Foreskin fibroblast (primary cell): ENCODE measurements at places on chromosomes 3 and 15.

DNA sequence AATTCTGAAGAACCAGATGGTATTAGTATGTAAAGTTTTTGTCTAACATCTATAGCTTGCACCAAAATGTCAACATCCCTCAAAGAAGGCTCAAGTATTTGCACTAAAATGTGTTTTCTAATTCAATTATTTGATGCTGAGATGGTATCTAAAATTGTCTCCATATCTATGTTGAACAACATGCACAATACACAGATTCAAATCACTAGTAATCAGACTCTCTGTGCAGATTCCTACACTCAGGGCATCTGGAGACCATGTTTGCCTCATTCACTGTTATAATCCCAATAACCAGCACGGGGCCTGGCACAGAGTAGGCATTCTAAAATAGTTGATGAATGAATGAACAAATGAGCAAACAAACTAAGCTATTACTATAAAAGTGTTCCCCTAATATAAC lies 2.6 kb downstream of the FILIP1L start:
- DNase-seq, result no peak

- no peak for DNase-seq
Observed at GRCh38 chr15:59591356-59591755, 20.2 kb upstream of the GCNT3 start.

DNA sequence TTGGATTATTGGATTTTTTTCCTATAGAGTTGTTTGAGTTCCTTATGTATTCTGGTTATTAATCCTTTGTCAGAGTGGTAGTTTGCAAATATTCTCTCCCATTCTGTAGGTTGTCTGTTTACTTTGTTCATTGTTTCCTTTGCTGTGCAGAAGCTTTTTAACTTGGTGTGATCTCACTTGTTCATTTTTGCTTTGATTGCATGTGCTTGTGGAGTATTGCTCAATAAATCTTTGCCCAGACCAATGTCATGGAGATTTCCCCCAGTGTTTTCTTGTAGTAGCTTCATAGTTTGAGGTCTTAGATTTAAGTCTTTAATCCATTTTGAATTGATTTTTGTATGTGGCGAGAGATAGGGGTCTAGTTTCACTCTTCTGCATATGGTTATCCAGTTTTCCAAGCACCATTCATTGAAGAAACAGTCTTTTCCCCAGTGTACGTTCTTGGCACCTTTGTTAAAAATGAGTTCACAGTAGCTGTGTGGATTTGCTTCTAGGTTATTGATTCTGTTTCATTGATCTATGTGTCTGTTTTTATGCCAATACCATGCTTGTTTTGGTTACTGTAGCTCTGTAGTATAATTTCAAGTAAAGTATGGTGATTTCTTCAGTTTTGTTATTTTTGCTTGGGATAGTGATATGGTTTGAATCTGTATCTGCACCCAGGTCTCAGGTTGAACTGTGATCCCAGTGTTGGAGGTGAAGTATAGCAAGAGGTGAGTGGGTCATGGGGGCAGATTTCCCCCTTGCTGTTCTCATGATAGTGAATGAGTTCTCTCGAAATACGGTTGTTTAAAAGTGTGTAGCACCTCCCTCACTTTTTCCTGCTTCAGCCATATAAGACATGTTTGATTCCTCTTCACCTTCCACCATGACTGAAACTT lies 46.1 kb upstream of the TNFSF10 start:
- no peak for DNase-seq

DNA sequence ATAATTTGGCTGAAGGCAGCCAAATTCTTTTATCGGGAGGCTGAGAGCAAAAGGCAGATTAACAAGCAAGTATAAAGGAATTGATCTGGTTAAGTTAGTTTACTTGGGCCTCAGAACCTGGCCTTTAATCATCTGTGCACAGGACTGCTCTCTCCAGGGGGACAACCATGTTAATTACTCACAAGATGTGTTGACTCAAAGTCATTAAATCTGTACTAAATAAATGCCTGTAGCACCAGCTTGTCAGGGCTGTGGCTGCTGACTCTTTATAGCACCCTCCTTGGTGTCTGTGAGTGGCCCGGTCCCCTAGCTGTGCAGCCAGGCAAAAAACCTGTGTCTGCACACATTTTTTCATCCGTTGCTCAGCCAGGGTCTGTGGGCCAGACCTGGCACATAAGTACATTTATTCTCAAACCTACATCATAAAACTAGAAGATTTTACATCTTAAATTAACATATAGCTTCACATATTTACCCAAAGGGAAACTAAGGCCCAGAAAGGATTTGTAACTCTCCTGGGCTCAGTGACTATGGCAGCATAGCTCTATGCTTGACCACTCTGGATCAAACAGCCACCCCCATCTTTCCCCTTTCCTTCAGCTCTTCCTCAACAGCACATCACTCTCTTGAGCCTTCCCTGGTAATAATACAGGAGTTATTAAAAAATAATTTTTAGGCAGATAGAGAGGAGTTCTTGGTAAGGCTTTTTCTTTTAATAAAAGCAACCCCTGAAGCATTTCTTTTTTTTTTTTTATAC lies 51.4 kb downstream of the NCEH1 start:
- no peak for DNase-seq

- no peak for DNase-seq
Observed at GRCh38 chr15:61869656-61870055, 190.6 kb downstream of the VPS13C start.

DNA sequence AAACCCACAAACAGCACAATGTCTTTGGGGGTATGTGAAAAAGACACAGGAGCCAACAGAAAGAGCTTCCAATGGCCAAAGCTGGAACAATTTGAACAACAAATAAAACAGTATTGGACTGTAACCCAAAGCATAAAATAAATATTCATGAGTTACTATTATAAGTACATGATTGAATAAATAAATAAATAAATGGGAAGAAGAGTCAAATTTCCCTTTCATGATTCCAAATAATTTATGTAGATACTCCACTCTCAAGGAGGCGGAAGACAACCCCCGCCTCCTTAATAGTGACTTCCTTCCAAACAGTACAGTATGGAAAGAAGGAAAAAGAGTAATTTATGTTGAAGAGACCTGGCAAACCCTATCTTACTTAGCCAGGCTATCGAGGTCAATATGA lies 124.4 kb upstream of the P2RY1 start:
- no peak for DNase-seq

DNA sequence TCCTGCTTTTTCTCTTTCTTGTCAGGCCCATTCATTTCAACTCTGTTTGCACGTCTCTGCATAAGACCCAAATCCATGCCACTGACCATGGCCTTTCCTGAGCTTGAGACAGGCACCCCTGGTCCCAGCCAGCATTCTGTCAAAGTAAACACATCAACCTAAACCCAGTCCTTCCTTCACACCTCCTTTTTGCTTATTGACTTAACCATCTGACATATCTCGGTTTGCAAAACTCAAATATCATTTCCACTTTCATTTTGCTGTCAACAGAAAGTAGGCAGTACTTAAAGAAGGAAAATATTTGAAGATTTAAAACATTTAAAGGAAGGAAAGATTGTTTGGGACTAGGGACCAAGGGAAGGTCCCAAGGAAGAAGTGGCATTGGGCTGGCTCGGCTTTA lies 48.2 kb upstream of the KBTBD8 start:
- no peak for DNase-seq

GRCh38 chr15:38620098-38620497 lies 55.5 kb upstream of the RASGRP1 start:
- no peak for DNase-seq

GRCh38 chr3:104547031-104547430 lies 819.7 kb upstream of the ALCAM start:
- DNase-seq, result no peak

DNA sequence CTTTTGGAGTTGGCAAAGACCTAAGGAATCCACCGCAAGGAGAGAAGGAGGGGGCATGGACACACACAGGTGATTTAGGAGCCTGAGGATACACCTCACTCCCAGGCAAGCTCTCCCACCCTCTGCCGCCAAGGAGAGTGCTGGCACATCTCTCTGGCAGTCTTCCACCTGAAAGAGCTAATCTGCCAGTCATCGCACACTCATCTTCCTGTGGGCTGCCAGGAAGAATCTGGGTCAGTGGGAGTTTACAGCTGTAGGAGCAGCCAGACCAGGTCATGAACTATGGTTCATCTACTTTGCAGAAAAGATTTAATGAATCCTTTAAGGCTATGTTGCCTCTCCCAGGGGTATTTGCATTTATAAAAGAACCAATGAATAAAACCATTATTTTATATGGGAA lies 170.6 kb upstream of the TSC22D2 start:
- peak; percentile 49 for DNase-seq

DNA sequence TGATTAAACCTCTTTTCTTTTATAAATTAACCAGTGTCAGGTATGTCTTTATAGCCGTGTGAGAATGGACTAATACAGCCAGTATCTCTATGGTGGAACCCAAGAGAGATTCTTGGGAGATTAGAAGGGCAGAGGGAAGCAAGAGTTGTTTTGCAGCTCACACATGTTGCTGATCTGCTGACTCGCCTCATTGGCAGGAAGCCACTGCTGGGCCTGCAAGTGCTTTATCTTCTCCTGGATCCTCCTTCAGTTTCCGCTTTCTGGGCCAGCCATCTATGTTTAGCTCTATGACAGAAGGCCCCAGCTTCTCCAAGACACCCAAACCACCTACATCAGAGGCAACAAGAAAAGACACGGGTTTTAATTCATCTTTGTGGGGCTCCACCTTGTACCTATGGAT lies 23.4 kb upstream of the GALNT15 start:
- DNase-seq, result peak; percentile 93

DNA sequence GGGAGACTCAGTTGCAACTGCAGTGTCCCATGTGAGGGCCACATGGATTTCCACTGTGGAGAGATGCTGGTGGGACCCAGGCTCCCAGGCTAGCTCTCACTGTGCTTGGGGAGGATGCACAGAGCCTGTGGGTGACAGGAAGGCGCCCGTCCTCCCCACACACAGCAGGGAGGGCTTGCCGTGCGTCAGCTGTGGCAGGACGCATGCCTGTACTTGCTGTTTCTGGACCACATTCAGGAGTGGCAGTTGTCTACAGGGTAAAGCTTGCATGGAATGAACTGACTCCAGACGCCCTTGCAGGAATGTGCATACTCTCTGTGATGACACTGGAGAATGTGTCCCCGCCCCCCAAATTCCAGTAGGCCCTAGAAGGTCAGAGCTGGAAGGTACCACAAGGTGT lies 63.8 kb upstream of the SNRPA1 start:
- DNase-seq, result no peak

DNA sequence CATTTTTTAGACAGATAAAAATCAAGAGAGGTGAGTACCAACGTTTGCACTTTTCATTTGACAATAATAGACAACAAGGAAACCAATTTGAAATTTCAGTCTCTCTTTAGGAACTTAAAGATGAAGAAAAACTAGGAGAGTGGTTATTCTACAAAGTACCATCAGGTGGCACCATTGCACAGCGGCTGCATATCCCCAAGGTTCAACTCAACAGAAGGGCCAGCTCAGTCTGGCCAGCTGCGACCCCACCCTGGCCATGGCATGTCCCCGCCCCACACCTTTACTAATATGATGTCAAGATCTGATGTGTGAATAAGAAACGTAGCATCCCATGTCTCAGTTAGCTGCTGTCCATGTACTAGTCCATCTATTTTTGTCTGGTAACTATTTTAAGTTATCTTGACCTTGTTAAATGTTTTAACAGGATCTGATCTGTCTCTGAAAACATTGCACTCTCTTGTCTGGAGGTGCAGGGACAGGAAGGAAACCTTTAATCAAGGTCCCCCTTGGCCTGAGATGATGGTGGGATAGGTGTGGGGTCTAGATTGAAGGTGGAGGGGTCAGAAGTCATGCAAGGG lies 35.5 kb upstream of the CGNL1 start:
- DNase-seq, result peak; percentile 77

GRCh38 chr3:119819806-119820205 lies 37.9 kb downstream of the NR1I2 start:
- peak; percentile 18 for DNase-seq

DNA sequence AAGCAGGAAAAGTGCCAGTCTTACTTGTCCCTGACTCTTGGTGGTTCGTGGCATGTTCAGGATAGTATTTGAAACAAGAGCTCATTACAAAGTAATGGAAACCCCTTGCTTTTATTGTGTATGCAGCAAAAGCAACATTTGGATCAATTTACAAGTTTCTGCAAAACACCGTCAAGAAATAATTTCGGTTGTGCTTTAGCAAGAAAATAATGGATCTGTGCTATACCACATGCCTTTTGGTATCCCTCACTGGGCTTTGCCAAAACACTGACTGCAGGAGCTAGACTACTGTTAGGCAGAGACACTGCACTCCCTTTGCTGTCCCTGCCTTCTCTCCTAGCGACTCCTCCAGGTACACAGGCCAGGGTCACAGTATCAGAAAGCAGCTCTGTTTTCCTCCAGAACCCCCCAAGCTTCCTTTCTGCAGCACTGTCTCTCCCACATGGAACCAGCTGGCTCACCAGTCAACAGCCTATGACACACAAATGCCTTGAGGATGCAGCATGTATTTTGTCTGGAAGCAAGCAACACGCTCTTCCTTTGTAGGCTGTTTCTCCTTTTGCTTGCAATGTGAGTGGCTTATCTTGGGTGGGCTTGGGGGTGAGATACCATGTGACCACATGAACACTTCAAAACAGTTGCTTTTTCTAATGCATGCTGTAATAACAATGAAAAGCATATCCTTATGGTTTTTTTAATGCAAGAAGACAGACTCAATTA lies 111.4 kb downstream of the PGPEP1L start:
- DNase-seq, result peak; percentile 78

- no peak for DNase-seq
Observed at GRCh38 chr15:69897061-69897460, 200.7 kb downstream of the TLE3 start.

DNA sequence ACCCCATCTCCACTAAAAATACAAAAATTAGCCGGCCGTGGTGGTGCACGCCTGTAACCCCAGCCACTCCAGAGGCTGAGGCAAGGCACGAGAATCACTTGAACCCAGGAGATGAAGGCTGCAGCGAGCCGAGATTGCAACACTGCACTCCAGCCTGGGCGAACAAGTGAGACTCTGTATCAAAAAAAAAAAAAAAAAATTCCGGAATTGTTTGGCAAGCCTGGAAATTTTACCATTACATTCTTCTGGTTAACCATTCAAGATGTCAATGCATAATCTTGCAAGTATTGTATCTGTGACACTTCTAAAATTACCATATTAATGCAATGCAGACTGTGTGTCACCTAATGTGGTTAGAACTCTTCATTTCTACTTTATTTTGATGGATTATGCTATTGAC lies 67.0 kb downstream of the CSNK1G1 start:
- DNase-seq, result no peak

GRCh38 chr15:74964794-74965193 lies 8.2 kb upstream of the RPP25 start:
- DNase-seq, result peak; percentile 41

GRCh38 chr3:68060191-68060590 lies 405.8 kb upstream of the SUCLG2 start:
- no peak for DNase-seq

DNA sequence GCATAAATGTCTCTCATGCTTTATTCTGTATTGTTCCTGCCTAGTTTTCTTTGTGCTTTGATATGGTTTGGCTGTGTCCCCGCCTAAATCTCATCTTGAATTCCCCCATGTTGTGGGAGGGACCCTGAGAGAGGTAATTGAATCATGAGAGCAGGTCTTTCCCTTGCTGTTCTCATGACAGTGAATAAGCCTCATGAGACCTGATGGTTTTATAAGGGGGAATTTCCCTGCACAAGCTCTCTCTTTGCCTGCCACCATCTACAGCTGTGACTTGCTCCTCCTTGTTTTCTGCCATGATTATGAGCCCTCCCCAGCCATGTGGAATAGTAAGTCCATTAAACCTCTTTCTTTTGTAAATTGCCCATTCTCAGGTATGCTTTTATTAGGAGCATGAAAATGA lies 1596.6 kb downstream of the SI start:
- DNase-seq, result no peak

- no peak for DNase-seq
Observed at GRCh38 chr15:65426216-65426853, 3.6 kb upstream of the IGDCC4 start.
